ENCODE measurements at places on chromosomes 11 and 22.
A peak's percentile ranks its signal among the peaks of the same experiment; 100 is the strongest.

DNA sequence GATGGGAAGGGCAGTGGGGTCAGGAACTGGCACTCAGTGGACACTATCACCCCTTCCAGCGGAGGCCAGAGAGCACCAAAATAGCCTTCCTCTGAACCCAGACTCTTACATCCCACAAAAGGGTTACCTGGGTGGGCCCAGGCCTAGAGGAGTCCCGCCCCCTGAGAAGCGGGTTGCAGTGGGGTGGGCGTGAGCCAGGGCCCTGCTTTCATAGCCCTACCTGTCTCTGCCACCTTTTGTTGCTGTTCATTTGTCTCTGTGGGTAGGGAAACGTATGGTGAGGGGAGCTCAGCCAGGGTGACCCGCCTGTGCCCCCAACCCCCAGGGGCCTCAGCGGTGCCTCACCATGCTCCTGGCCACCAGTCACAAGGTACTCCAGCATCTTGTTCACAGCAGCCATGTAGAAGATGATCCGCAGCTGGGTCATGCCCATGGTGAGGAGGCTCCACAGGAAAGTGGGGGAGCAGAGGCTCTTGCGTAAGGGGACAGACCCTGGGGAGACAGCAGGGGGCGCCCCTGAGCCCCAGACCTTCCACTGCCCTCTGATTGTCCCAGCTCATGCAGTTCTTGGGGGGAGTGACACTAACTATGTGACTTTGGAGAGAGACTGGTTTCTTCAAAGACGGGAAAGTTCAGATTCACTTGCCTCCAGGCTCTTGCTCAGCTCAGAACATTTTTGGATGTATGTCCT is 24.0 kb downstream of the SLC43A1 start:
- peak; percentile 80 for DNase-seq

DNA sequence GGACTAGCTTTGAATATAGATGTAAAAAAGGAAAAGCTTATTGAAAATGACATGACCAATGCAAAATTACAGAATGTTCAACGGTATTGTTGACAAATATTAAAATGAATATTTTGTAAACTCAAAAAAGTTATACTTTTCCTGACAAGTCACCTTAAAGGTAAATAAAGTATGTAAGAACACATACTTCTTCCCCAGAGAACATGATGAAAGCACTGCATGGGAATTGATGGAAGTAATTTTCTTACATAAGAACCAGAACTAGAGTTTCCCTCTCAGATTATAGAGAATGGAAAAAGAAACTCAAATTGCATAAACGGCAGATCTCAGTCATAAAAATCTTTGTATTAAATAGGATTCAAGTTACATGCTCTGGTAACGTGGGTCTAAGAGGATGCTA is at the start of gene OR4P4:
Gene OR4P4 (plus strand): TSS at position 301 of the 400 bp plus-strand sequence.
- no peak for DNase-seq

- DNase-seq: no peak
Measured at GRCh38 chr22:37549704-37550059, 10.6 kb upstream of the CDC42EP1 start.

DNA sequence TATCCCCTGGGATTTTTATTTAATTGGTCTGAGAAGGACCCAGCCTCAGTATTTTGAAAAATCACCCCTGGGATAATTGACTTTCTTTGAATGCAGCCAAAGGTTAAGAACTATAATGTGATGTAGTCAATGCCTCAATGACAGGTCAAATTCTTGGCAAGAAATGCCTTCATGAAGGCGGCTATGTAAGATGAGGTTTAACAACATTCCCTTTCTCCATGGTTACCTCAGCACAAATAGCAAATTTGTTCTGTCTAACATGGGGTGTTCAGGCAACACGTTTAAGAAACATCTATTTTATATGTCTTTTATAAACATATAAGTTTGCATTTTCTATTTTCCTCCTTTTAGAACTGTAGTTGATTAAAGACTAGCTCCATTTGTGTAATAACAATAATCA is 5.3 kb downstream of the SLN start:
- no peak for DNase-seq

GRCh38 chr11:117410861-117411710 is 83.4 kb downstream of the CEP164 start:
- no peak for DNase-seq

DNA sequence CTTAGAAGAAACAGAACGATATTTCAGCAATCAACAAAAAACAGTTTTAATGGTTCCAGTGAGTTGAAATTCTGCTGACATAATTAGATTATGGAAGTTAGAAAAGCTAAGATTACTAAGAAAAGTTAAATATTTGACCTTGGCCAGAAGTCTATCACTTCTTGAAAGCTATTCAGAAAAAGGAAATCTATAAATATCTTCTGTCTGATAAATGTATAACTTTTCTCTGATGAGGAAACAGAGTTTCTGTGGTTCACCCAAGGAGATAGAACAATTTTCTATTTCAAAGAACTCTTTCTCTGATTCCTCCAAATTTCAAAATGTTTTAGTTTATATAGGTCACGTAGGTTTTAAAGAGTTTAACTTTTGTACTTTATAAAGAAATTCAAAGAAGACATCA is 438.4 kb upstream of the CHORDC1 start:
- DNase-seq: no peak

DNA sequence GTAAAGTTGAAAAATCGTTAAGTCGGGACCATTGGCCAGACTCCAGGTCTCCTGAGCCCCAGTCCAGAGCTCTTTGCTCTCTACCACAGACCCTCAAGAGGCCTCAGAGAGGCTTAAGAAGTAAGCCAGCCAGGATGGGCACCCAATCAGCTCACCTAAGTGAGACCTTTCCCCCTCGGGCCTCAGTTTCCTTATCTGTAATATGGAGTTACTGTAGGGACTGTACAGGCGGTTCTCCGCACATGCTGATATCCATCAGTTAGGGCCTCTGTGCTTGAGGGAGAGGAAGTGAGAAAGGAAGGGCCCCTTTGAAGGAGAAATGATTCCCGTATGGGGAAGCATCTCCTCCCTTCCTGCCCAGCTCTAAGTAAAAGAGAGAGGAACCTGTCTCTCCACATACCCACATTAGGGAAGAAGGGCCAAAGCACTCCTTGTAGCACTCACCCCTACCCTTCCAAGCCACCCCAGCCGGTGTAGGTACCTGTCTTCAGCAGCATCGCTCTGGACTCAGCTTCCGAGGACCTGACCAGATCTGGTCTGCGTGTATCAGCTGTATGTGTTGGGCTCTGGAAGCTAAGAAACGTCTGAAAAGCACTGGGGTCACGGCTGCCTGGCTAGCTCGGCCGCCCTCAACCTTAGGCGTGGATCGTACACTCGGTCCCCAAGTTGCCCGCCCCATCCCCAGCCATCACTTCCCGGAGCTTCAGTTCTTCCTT is 653 bp downstream of the NAGA start:
- peak; percentile 63 for DNase-seq

DNA sequence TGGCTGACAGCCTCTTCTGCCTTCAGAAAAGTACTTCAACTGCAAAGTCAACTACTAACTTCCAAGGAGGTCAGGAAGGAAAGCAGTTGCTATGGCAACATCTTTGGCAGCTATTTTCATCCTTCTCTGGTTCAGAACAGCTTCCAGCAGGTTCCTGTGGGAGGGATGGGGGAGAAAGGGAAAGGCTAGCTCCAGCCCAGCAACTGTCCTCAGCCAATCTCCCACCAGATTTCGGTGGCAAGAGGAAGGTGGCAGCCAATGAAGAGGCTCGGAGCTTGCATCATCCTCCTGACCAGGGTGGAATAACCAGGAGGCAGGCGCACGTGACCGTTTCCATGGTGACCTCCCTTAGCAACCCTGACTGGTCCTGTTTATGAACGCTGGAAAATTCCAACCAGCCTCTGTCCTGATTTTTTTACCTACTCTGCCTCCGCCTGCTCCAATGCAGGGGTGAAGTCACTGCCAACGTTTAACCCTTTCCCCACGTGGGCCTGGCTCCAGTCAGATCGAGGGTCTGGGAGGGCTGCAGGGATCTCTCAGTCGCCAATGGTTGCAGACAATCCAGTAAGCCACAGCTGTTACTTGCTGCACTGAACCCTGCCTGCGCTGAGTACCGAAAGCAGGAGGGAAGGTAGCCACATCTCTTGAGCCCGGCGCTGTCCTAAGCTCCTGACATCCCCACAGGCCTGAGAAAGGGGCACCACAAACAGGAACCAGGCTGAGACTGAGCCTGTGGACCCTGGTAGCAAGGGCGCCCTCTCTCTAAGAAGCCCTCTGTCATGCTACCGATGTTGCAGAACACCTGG is 11.2 kb upstream of the MALAT1 start:
- DNase-seq: no peak

DNA sequence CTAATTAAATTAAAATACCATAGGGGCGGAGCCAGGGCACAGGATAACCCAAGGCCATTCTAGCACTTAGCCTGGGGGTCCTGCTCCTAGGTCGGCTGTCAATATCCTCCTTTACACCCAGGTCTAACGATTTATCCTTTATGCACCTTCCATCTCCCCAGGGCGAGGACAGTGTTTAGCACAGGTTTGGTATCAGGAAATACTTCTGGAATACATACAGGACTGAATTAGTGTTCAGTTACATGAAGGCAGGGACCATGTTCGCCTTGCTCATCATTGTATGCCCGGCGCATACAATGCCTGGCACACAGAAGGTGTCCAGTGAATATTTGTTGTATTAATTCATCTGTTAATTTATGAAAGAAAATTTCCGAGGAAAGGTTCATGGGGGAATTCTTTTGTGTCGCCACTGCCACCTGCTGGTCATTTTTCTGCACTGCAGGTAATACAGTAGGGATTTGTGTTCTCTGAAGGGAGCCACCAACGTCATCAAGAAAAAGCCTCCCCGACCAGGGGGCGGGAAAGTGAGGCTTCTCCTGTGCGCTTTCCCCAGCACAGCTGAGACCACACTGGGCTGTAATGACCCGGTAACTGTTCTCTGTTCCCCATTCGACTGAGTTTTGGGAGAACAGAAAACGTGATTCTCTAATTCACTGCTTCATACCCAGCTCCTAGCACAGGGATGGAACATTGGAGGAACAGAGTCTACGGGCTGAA is 68.7 kb upstream of the ASPHD2 start:
- peak; percentile 87 for DNase-seq

All from activated effector memory CD4-positive, alpha-beta T cell treated with anti-CD3 and anti-CD28 coated beads, Interleukin-2, amount 50 U/mL, for 16 hours (primary cell).